Fibroblast of pulmonary artery (primary cell): ENCODE measurements at places on chromosomes 5 and 9.

DNA sequence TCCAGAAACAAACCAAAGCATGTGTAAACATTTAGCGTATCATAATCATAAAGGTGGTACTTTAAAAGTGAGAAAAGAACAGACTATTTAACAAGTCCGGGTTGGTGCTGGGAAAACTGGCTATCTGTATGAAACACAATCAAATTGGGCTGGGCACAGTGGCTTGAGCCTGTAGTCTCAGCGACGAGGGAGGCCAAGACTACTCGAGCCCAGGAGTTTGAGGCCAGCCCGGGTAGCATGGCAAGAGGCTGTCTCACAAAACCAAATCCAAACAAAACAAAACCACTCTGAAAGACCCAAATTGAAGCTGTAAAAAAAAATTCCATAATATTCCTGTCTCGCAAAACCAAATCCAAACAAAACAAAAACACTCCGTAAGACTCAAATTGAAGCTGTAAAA is 4.3 kb downstream of the MRNIP start:
- DNase-seq = no peak

DNA sequence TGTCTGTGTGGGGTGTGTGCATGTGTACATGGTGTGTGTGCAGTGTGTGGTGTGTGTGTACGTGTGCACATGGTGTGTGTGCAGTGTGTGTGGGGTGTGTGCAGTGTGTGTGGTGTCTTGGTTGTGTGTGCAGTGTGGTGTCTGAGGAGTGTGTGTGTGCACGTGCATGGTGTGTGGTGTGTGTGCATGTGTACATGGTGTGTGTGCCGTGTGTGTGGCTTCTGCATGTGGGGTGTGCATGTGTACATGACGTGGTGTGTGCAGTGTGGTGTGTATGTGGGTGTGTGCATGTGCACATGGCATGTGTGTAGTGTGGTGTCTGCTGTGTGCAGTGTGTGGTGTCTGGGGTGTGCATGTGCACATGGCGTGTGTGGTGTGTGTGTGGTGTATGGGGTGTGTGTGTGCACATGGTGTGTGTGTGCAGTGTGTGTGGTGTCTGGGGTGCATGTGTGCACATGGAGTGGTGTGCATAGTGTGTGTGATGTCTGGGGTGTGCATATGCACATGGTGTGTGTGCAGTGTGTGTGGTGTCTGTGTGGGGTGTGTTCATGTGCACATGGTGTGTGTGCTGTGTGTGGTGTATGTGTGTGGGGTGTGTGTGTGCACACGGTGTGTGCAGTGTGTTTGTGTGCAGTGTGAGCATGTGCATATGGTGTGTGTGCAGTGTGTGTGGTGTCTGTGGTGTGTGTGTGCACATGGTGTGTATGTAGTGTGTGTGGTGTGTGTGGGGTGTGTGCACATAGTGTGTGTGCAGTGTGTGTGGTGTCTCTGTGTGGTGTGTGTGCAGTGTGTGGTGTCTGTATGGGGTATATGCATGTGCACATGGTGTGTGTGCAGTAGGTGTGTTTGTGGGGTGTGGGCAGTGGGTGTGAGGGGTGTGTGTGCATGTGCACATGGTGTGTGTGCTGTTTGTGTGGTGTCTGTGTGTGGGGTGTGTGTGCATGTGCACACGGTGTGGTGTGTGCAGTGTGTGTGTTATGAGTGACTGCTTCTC is 40.6 kb upstream of the ZNG1F start:
- peak; percentile 10 for DNase-seq

GRCh38 chr5:31561946-31562345 is 29.8 kb downstream of the C5orf22 start:
- DNase-seq = no peak

- DNase-seq = no peak
Observed at GRCh38 chr9:92294297-92294676, 790 bp upstream of the IARS1 start.

GRCh38 chr5:139185589-139185988 is 12.6 kb downstream of the SIL1 start:
- DNase-seq = no peak

DNA sequence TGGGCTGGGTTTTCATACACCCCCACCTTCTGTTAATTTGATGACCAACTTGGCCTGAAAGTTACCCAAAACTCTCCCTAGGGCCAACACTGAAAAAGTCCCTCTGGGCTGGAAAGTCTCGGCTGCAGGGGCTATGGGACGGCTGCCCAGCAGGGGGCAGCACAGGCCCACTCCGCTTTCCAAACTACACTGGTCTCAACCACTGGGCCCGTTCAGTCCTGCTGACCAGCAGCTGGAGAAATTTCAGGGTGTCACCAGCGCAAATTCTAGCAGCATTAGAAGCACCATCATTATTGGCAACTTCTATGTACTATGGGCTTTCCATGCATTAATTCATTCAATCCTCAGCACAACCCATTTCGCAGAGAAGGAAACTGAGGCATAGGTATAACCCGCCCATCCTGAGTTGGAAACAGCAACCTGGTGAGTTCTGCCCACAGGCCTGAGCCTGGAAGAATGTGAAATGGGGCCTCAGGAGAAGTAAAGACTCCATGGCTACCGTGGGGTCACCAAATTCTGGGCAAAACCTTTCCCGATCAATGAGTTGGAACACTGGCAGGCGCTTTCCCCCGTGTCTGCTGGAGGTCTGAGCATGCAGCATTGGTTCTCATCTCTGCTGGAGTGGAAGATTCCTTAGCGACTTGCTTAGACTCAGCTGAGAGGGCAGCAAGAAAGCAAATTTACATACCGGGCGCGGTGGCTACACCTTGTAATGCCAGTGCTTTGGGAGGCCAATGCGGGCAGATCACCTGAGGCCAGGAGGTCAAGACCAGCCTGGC is 9.7 kb downstream of the ORM2 start:
- peak; percentile 65 for DNase-seq

GRCh38 chr5:6715758-6716628 is 2.8 kb downstream of the TENT4A start:
- DNase-seq = no peak

- DNase-seq = peak; percentile 78
Observed at GRCh38 chr9:121362813-121363621, 7.0 kb downstream of the STOM start.

GRCh38 chr5:32933692-32934091 is 222.6 kb downstream of the NPR3 start:
- no peak for DNase-seq

- DNase-seq = no peak
Observed at GRCh38 chr9:77017505-77017894, 2.0 kb upstream of the FOXB2 start.

- DNase-seq = no peak
Observed at GRCh38 chr9:15182730-15183129, 124.3 kb downstream of the TTC39B start.

GRCh38 chr5:89850513-89850865 is 559.1 kb downstream of the CETN3 start:
- DNase-seq = no peak

DNA sequence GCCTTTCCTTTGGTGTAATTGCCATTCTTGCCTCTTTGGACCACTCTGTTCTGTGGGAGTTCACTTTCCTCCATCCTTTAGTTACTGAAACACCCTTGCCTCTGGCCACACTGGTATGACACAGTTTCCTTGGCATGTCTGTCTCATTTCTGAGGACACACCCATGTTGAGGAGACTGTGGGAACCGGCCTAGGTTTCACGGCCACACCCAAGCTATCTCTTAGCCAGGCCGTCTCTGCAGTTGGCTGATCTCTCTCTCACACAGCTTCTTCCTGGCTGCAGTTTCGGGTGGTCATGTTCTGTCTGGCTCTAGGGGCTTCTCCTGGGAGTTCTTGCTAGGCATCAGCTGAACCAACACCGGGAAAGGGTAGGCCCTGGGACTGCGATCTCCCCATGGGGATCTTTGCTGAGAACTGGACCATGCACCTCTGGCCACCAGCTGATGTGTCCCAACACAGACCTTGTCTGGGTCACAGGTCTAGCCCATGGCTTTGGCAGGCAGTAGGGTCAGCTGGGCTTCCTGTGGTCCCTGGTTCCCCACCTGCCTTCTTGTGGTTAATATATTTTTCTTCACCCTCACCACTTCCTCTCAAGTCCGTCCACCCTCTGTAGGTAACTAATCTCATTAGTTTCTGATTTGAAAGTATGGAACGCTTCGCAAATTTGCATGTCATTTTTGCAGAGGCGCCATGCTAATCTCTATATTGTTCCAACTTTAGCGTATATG is 24.9 kb downstream of the ARHGEF37 start:
- DNase-seq = peak; percentile 71

GRCh38 chr9:101727612-101728524 is 10.6 kb downstream of the GRIN3A start:
- peak; percentile 18 for DNase-seq

DNA sequence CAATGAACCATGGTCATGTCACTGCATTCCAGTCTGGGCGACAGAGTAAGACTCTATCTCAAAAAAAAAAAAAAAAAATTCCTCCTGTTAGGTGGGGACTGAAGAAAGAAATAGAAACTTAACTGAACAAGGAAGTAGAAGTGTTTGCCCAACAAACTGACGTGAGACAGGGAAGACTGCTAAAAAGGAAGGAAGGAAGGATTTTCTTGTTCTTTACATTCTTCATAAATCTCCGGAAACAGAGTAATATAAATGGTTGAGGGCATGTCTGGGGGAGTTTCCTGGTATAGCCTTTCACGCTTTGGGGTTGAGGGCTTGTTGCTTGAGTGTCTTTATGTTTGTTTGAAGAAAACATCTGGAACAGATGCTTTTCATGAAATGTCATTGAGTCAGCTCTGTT is 3.1 kb downstream of the TOR1B start:
- DNase-seq = no peak

GRCh38 chr5:19498852-19499251 is 489.1 kb downstream of the CDH18 start:
- no peak for DNase-seq

DNA sequence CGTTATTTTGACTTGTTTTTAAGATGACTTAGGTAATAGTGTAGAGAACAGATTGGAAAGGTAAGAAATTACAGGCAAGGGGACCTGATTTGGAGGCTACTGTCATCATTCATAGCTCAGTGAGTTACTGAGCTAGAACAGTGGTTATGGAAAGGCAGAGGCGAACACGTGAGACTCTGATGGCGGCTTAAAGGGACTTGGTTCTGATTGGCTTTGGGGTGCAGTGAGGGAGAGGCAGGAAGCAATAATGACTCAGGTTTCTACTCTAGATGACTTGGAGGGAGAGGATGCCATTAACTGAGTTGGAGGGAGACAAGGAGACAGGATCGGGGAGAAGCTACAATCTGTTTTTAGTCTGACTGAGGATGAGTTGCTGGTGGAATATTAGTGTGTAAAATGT is 3.0 kb downstream of the F2RL2 start:
- DNase-seq = no peak

DNA sequence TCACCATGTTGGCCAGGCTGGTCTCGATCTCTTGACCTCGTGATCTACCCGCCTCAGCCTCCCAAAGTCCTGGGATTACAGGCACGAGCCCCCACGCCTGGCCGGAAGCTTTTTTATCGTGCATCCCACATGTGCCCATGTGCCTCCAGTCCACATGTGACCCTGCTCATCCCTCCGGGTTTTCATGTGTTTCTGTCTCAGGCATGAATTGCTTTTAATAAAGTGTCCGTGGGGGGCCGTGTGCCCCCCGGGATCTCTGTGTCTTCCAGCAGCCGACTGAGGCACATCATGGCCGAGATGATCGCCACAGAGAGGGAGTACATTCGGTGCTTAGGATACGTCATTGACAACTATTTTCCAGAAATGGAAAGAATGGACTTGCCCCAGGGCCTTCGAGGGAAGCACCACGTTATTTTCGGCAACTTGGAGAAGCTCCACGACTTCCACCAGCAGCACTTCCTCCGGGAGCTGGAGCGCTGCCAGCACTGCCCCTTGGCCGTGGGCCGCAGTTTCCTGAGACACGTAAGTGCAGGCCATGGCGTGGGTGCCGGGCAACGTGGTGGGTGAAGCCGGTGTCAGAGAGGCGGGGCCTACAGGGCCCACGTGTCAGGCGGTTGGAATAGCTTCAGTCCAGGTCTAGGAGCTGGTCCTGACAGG is 22.1 kb upstream of the LRRC14B start:
- peak; percentile 88 for DNase-seq
